Activated T-cell treated with anti-CD3 and anti-CD28 coated beads, Interleukin-2, amount 50 U/mL, for 24 hours (primary cell): ENCODE measurements at places on chromosomes 6 and 20.

GRCh38 chr6:52640170-52640569 is 30.7 kb upstream of the TMEM14A start:
- H3K27ac ChIP-seq = no peak overlapping the region
- no peak for DNase-seq
- peaks cover 8% of the 10 kb centered on the region for H3K4me1 ChIP-seq
- no peaks in the 10 kb centered on the region for H3K36me3 ChIP-seq
- H3K27me3 ChIP-seq = peaks cover 37% of the 10 kb centered on the region

DNA sequence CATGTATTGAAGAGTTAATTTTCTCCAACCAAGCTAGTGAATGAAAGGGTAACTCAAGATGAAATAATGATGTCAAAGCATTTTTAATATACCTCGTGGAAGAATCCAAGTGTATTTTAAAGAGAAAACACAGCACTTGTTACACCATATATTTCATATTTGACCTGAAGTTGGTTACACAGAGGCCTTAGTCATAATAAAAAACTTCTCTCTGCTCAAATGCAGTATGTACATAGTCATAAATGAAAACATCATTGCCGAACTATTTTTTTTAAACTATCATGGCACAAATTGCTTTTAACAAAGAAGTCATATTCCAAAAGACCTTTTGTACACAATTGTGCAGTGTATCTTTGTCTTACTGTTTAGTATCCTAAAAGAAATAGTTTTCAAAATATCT is 43.0 kb downstream of the BACH2 start:
- peaks cover 85% of the 10 kb centered on the region for H3K36me3 ChIP-seq
- H3K27me3 ChIP-seq = no peaks in the 10 kb centered on the region
- H3K27ac ChIP-seq = peak overlapping the region; percentile 99
- DNase-seq = no peak
- peaks cover 91% of the 10 kb centered on the region for H3K4me1 ChIP-seq
- no peak overlapping the region for H3K4me3 ChIP-seq

DNA sequence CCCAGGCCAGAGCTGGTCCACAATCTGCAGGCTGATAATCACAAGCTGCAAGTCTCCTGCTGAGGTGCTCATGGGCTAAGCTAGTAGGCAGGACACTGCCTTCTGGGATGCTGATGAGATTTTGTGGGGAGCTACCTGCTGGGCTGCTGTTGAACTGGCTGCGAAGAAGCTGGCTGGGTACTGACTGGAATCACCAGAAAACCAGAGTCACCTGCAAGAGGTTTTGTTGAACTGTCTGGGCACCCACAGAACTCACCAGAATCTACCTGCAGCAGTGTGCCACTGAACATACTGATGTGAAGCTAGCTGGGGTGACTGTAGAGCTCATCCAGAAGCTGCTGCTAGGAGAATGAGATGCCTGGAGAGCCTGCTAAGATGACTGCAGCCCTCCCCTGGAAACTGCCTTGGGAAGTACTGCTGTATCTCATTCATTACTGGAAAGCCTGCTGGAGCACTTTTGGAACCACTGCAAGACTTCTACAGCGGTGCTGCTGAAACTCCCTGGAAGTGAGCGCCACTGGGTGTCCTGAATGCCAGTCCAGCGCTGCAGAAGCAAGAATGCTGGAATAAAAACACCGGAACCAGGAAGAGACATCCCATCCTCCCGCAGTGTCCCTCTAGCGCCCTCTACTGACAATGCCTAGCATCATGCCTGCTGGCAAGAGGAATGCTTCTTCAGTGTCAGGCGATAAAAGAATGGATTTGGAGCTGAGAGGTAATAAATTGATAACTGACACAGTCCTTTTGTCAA is 64.9 kb upstream of the ARHGAP18 start:
- no peaks in the 10 kb centered on the region for H3K36me3 ChIP-seq
- H3K27me3 ChIP-seq = peaks cover 10% of the 10 kb centered on the region
- DNase-seq = peak; percentile 56
- H3K27ac ChIP-seq = no peak overlapping the region
- no peaks in the 10 kb centered on the region for H3K4me1 ChIP-seq

- peak overlapping the region; percentile 96 for H3K27ac ChIP-seq
- no peak for DNase-seq
- peak overlapping the region; percentile 62 for H3K4me3 ChIP-seq
- no peaks in the 10 kb centered on the region for H3K27me3 ChIP-seq
Observed at GRCh38 chr6:30820193-30820592, 64.1 kb upstream of the DDR1 start.

DNA sequence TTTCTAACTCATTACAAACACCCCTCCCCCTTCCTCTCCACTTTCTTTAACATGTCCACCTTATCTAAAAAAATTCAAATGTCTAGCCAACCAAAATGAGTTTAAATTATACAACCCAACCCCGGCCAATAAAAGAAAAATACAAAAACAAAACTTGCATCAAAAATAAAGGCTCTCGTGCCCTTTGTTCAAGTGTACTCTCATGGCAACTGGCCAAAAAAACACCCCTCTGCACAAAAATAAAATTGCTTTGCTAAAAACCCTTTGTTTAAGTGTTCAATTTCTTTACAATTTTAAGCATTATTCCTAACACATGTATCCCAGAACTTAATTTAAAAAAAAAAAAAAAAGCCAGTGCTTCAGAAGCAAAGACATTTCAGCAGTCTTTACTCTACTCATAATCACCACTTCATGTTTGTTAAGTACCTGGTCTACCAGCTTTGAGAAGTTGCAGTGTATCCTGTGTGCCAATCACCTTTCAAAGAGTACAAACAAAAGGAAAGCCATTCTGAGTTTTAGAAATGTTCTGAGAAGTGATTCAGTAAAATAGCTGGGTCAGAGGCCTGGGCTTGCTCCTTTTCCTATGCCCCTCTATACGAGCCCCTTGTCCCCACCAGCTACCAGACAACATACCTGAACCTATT is 87.5 kb downstream of the MDN1 start:
- no peak overlapping the region for H3K4me3 ChIP-seq
- H3K4me1 ChIP-seq = no peaks in the 10 kb centered on the region
- no peaks in the 10 kb centered on the region for H3K27me3 ChIP-seq
- DNase-seq = no peak
- no peak overlapping the region for H3K27ac ChIP-seq

GRCh38 chr6:7770111-7770510 is 44.2 kb downstream of the BMP6 start:
- H3K36me3 ChIP-seq = no peaks in the 10 kb centered on the region
- peaks cover 28% of the 10 kb centered on the region for H3K27me3 ChIP-seq
- no peak overlapping the region for H3K27ac ChIP-seq
- no peak overlapping the region for H3K4me3 ChIP-seq
- no peak for DNase-seq
